ENCODE measurements at places on chromosomes 16 and 17.

GRCh38 chr17:4006745-4007211 lies 42.5 kb upstream of the ATP2A3 start:
- no peak for DNase-seq

- no peak for DNase-seq
Measured at GRCh38 chr16:74759564-74759963, 15.1 kb downstream of the FA2H start.

DNA sequence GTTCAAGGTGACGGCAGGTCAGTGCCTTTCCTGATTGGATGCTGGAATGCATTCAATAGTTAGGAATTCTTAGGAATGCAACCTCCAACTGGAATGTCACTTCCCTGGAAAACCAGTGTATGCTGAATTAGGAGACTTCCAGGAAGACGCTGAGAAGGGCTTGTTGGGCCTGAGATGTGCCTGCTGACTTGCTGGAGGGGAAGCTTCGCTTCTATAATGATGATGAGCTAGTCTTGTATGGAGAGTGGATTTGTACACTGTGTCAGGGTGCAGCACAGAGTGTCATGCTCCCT lies 45.6 kb downstream of the SMPD3 start:
- DNase-seq: no peak

- no peak for DNase-seq
Measured at GRCh38 chr16:31196324-31197088, 6.1 kb downstream of the PYCARD start.

DNA sequence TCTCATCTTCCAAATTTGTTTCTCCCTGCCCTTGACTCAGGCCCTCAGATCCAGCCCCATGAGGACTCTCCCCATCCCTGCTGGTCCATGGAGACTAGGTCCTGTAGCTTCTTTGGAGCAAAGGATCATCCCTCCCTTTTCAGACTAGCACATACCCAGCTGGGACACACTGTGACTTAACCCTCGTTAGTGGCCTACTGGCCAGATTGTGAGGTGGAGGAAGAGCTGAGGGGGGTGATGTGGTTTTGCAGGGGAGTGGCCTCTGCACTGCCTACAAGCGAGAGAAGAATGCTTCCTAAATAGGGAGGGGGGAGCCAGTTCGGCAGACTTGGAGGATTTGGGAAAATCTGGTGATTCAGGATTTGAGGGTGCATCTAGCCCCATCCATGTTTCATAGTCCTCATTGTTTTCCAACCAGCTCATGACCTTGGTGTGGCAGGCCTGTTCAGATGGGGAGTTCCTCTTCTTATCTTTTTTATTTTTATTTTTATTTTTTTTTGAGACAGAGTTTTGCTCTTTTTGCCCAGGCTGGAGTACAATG lies 47.8 kb upstream of the SLC47A1 start:
- DNase-seq: no peak

DNA sequence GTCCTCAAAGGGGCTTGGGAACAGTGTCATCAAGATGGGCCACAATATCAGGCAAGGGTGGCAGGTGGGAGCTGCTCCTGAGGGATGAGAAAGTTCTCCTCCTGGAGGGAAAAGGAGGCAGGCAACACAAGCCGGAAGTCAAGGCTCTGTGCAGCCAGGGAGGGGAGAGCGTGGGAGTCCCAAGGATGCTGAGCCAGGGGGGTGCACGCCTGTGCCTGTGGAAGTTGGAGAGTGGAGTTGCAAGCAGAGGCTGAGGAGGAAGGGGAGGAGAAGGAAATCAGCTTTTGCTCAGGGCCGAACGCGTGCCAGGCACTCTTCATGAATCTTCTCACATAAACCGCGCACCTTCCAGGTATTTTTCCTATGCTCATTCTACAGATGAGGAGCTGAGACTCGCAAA lies 7.4 kb upstream of the SLC13A2 start:
- no peak for DNase-seq

- DNase-seq: no peak
Measured at GRCh38 chr17:55748841-55749240, 2.0 kb upstream of the PCTP start.

- DNase-seq: no peak
Measured at GRCh38 chr17:4635823-4636375, 5.6 kb downstream of the ALOX15 start.

DNA sequence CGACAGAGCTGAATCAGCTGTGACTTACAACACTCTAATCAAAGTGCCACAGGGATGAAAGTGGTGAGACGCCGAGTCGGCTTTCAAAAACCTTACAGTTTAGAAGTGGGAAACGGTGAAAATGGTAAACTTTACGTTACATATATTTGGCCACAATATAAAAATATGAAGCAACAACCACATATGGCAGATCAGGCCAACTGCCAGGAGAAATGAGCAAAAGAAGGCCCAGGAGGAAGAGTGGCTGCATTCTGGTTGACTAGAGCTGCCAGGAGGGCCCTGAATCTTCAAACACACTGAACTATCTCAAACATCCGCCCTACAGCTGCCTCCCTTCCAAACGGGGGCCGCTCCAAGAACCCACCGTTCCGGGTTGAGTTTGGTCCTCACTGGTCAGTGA lies 56.3 kb downstream of the MRM3 start:
- no peak for DNase-seq

DNA sequence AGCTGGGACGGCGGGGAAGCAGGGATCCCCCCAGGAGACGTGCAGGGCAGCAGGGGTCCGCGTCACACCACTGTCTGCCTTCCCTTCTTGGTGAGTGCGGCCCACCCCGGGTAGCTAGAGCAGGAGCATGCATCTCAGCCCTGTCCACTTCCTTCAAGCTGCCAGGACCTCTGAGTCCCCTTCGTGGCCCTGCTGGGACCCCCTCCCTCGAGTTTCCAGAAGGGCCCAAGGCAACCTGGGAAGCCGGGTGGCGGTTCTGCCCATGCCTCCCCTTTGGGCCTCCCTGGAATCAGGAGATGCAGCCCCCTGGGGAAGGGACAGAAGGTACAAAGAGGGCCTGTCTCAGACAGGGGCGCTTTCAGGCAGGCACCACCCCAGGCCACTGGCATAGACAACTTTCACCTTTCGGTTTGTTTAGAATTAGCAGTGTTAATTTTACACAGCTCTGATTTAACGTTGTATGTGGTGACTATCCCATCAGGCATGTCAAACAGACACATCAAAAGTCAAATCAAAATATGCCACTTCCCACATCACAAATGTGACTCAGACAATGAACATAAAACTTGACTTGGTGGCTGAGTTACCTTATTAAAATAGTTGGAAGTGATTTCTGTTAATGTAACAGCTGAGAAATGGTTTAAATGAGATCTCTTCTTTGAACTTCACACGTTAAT lies 94.5 kb upstream of the METRNL start:
- DNase-seq: no peak

DNA sequence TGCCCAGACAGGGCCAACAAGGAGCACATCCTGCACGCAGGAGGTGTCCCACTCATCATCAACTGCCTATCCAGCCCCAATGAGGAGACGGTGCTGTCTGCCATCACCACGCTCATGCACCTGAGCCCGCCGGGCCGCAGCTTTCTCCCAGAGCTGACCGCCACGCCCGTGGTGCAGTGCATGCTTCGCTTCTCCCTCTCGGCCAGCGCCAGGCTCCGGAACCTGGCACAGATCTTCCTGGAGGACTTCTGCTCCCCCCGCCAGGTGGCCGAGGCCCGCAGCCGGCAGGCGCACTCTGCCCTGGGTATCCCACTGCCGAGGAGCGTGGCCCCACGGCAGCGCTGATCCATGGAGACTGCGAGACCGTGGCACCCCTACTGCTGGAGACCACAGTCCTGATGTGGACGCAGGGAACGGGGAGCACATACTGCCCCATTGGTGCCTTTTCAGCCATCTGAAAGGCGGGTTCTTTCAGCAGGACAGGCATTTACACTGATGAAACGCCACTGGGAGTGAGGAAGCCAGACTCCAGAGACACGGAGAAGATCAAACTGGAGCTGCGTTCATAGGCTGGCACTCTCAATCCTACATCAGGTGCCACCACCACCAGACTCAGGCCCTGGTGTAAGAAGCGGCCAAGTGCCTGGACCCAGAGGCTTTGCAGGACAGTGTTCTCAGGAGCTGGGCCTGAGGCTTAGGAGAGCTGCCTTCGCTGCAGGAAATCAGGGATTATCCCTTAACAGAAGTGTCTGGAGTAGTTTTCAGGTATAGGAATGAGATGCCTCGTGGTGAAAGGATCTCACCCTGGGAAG lies 2.6 kb downstream of the NT5C start:
- no peak for DNase-seq

- DNase-seq: no peak
Measured at GRCh38 chr17:49914096-49914490, 54.9 kb upstream of the DLX4 start.

GRCh38 chr16:87412371-87412995 lies 20.3 kb downstream of the MAP1LC3B start:
- DNase-seq: no peak

Measured in stimulated activated CD4-positive, alpha-beta T cell treated with anti-CD3 and anti-CD28 coated beads, Interleukin-2, amount 100 ng/mL, for 24 hours (primary cell).